ENCODE measurements at places on chromosomes 2 and 18. TPM values are rescaled to one million over a fixed set of nuclear protein-coding genes. Genes with fewer than 3 reads are reported as not detected.

Gene PDE11A
- under 0.01 TPM for total RNA-seq

Gene ALLC
- not detected for total RNA-seq

Gene KHK
- not detected for total RNA-seq

Gene OSGEPL1
- total RNA-seq: 5.5 TPM

Gene MDH1B
- 3.9 TPM for total RNA-seq

Gene UGT1A8
- not detected for total RNA-seq

Measured in placental epithelial cell (primary cell).